ENCODE measurements at places on chromosomes 12 and 14.

GRCh38 chr12:66319266-66319954, 17.1 kb downstream of the HELB start:
- DNase-seq, result no peak

- DNase-seq, result no peak
These were observed 15.9 kb downstream of the PHETA1 start for GRCh38 chr12:111353026-111353425.

- no peak for DNase-seq
These were observed 127.8 kb downstream of the CFAP54 start for GRCh38 chr12:96617178-96617577.

DNA sequence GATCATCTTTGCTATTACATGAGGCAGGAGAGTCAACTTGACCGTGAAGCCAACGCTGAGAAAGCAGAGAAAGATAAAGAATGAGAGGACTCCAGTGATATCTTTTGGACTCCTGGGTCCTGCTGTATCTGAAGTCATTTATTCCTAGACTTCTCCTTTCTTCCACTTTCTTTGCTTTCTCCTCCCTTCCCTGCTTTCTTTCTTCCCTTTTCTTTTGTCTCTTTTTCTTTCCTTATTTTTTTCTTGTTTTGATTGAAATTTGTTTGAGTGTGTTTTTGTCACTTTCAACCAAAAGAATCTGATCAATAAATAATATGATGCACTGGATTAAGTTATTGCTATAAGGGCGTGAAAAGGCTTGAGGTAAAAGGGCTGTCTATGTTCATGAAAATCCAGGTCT, 13.4 kb upstream of the GALNT6 start:
- DNase-seq, result no peak

Data from stimulated activated CD4-positive, alpha-beta T cell treated with anti-CD3 and anti-CD28 coated beads, Interleukin-12 subunit alpha, Interleukin-12 subunit beta, amount 100 ng/mL, for 24 hours (primary cell).